ENCODE measurements at places on chromosomes 2 and 18. TPM values are rescaled to one million over a fixed set of nuclear protein-coding genes. Genes with fewer than 3 reads are reported as not detected.

Gene NOSTRIN
- 0.23 TPM for polyA plus RNA-seq

Gene LCT
- polyA plus RNA-seq: not detected

Gene BOLL
- not detected for polyA plus RNA-seq

Gene ZNF236
- 4.6 TPM for polyA plus RNA-seq

Gene HOXD4
- 0.54 TPM for polyA plus RNA-seq

Gene ZNF532
- polyA plus RNA-seq: 14.3 TPM

Gene CRYBA2
- not detected for polyA plus RNA-seq

Gene TMEM37
- 0.53 TPM for polyA plus RNA-seq

Gene IRS1
- 9.1 TPM for polyA plus RNA-seq

Gene ACTR3
- 377 TPM for polyA plus RNA-seq

Gene MTCL1
- 7.8 TPM for polyA plus RNA-seq

Gene NT5C1B
- 0.88 TPM for polyA plus RNA-seq

Gene KCNS3
- 2.5 TPM for polyA plus RNA-seq

Gene CROCC2
- polyA plus RNA-seq: not detected

Gene SIGLEC15
- 1.5 TPM for polyA plus RNA-seq

GRCh38 chr2:240297256-240298116, 138.0 kb upstream of the GPC1 start:
- DNase-seq: no peak

DNA sequence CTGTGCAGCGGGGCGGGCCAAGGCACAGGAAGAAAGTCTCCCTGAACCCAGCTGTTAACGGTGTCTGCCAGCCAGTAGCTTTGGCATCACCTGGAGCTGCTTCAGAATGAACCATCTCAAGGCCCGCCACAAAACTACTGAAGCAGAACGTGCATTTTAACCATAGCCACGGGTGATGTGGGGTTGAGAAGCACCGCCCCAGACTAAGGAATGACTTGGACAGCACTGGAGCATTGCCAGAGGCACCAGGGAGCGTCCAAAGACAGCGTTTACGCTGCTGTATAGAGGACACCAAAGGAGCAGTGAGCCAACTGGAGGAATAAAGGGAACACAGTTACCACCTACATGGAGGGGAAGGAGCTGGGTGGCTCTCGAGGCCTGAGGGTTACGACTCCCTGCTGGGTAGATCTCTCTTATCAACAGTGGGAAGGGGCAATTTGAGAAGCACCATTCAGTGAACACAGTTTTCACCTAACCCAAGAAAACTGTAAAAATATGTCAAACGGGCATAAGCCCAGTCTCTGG, 28.4 kb upstream of the LONRF2 start:
- DNase-seq: no peak

DNA sequence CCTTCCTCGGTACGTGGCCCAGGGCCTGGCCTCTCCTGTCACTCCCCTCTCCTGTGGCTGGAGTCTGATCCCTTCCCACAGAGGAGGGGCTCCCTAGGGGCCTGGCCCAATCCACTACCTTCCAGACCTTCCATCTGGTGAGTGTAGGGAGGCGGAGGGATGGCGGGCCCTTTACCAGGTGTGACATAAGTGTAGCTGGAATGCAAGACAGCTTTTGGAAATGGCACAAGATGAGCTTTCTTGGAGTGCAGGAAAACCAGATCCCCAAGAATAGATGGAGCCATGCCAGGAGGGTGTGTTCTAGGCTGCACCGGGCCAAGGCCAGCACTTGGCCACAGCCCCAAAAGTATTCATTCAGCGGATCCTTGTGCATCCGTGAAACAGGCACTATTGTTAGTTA, 30.1 kb downstream of the IGFBP5 start:
- DNase-seq: peak; percentile 48

DNA sequence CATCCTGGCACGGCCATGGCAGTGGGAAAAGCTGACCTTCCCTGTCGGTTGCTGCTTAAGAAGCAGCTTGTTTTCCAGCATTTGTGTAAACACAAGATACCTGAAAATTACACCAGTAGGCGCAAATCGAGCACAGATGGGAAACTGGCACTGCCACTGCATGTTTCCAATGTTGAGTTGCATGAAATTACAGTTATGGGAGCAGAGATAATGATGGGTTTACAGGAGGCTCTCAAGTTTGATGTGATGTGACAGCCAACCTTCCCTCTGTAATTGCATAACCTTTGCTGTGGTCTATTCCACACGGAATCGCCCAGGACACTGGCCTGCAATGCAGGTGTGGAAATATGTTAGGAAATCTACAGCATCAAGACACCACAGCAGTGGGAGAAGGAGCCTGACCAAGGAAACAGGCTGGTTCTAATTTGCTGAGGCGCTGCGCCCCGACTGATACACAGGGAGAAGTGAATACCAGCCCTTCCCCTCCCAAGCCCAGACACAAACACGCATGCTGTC, 17.4 kb downstream of the GPR45 start:
- no peak for DNase-seq

GRCh38 chr2:13240061-13240460, 523.3 kb downstream of the TRIB2 start:
- DNase-seq: no peak

GRCh38 chr2:26279886-26280285, 35.1 kb downstream of the HADHB start:
- no peak for DNase-seq

DNA sequence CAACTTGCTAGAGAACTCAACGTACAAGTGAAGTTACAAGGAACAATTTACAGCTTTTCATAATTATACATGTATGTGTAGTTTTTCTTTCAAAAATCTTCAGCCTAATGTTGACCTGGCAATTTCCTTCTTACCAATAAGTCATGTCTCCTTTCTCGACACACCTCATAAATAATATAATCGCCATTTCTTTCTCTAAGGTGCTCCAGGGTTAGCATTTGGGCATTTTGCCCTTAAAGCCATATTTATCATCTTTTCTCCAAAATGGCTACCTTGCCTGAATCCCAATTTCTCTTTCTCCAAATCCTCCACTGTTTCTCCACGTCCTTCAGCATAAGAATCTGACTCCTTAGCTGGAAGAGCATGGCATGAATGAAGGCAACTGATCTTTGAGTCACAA, 50.3 kb upstream of the RAB27B start:
- DNase-seq: no peak

- DNase-seq: peak; percentile 13
Measured at GRCh38 chr2:16644221-16644925, 21.3 kb downstream of the CYRIA start.

DNA sequence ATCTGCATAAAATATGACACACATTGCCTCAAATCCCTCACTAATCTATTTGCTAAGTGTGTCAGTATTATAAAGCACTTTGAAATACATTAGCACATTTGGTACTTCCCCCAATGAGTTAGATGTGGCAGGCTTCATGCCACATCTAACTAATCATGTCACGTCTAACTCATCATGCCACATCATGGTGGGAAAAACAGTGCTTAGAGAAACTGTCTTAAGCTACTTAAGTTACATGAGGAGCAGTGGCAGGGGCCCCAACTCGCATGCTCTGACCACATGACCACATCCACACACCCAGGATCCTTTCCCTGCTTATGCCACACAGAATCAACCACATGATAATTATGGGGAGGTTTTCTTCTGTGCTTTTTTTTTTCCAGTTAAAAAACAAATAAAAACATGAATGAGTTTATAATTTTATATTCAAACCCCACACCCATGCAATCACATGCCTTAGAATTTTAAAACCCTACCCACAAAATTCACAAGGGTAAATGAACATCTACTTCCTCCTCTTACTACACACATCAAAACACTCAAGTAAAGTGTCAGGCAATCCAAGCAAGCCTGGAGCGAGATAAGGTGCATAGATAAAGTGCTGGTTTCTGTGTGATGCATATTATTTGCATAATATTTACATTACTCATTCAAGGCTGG, 1.6 kb downstream of the ABCA12 start:
- DNase-seq: peak; percentile 20

- peak; percentile 50 for DNase-seq
Measured at GRCh38 chr2:127650785-127651380, 4.9 kb downstream of the GPR17 start.

DNA sequence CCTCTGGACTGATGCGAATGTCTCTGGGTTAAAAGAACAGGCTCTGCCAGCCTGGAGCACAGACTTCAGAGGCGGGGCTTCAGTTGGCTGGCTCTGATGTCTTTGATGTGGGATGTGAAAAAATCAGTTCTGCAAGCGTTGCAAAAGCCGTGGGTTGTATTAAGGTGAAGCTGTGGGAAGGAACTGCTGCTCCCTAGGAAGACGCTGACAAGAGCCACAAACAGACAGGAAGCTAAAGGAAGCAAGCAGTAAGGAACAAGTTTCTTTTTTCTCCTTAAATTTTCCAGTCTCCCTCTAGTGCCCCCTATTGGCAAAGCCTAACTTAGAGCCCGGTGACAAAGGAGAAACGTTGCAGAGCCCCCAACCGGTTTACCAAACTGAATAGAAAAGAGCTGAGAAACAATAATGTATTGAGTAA, 239.0 kb downstream of the CCDC178 start:
- peak; percentile 30 for DNase-seq

DNA sequence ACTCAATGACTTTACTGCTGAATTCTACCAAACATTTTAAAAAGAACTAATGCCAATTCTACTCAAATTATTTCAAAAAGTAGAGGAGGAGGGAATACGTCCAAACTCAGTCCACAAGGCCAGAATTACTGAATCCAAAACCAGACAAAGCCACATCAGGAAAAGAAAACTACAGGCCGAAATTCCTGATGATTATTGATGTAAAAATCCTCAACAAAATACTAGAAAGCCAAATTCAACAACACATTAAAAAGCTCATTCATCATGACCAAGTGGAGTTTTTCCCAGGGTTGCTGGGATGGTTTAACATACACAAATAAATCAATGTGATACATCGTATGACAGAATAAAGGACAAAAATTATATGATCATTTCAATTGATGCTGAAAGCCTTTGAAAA, 103.9 kb upstream of the UBE2E3 start:
- no peak for DNase-seq

- no peak for DNase-seq
Measured at GRCh38 chr2:64467096-64467843, 13.3 kb downstream of the LGALSL start.

GRCh38 chr2:197889041-197889440, 84.6 kb downstream of the PLCL1 start:
- DNase-seq: peak; percentile 90

DNA sequence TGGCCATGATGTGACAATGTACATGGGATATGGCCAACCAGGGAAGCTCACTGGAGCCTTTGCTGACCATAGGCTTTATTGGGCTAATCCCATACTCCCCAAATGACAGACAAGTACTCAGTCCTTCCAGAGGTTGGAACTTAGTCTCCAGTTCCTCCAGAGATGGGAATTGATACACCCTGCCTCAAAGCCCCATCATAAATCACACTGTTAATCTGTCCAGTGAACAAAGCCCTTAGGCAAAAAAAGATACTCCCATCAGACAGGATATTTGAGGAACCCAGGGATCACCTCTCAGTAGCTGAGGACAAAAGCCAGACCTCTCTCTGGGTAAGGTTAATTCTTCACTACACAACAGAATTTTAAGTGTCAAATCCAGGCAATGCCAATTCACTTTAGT, 247.5 kb upstream of the CDH20 start:
- DNase-seq: no peak

GRCh38 chr2:28325567-28326468, 66.8 kb upstream of the FOSL2 start:
- no peak for DNase-seq

DNA sequence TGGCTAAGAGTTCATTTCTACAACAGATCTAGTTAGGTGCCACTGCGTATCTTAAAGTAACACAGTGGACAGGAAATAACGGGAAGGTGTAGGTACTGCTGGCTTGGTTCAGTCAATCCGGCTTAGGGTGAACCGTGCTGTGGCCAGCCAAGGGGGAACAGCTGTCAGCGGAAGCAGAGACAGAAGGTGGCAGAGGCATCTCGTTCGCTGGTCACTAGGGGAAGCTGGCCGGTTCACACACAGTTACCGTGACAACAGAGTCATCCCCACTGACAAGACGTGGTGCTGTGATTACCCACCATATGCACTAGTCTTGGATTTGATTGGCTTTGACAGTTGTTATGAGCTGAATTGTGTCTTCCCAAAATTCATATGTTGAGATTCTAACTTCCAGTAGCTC, 58.8 kb upstream of the HDAC4 start:
- DNase-seq: no peak

DNA sequence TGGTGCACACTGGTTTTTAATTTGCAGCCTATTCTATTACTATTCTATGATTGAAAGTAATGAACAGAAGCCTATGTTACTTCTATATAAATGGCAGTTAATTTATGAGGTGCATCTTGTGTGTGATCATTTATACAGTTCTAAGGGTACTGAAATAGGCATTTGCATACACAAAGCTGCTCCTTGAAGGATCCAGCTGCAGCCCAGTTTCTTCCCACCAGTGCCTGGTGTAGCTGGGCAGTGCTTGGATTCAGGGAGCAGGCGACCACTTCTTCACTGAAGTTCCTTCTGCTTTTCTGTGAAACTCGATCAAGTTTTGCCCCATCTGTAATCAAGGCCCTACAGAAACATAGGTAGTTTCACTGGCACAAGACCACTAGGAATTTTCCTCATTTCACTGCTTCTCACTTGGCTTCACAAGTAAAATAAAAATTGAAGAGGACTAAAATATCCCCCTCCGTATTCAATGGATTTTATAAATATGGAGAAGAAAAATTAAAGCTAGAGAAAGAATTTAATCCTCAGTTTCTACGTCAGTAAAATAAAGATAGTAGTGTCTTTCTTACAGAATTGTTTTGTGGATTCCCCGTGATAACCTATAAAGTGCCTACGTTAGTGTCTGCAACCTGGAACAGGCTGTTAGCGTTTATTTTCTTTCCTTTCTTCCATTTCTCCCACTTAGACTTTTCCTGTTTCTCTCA, 1.7 kb upstream of the LPIN2 start:
- DNase-seq: peak; percentile 48

GRCh38 chr2:3288470-3289170, 89.0 kb downstream of the EIPR1 start:
- no peak for DNase-seq

DNA sequence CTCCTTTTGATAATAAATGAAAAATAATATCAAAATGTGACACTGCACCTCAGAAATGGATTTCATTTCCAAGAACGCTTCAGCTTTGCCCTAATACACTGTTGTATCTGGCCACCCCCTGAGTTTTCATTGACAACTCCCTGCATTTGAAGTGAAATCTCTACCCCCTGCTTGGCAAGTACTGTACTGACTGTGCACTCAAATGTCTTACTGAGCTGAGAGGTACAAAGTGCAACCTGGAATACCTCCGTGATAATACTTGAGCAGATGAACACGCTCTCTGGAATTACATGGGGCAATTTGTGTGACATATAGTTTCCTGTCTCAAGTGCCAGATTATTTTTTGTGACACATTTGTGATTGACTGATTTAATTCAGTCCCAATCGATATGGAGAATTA, 231.1 kb downstream of the LRP1B start:
- no peak for DNase-seq

DNA sequence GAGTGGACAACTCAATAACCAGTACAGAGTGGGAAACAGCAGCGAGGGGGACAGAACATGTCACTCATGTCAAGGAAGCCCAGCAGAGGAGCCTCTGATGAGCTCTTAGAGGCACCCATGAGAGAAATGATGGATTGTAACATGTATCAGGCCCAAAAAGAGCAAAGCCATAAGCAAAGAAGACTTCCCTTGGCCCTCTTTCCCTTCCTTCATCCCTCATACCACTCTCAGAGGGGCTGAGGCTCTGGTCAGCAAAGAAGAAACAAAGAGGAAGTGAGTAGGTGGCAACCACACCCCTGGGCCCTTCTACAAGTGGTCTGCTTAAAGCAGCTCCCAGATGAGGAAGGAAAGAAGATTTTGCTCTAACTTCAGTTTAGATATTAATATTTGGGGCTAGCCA, 112.8 kb downstream of the CDC42EP3 start:
- DNase-seq: no peak
